ENCODE measurements at places on chromosomes 2 and 18.

DNA sequence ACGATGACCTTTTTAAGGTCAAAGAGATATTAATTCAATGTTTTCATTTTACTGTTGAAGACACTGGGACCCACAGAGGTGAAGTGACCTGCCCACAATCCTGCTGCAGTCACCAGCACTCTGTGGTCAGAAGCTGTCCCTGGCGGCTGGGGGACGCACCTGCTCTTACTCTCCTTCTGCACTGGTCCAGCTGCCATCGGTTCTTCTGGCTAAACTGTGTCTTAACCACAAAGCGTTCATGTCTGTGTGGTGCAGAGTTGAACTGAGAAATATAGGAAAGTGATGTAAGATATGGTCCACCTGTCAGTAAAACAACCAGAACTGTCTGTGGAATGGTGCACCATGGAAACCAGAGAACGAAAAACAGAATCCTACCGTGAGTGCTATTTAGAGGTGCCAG, 44.9 kb upstream of the SMIM21 start:
- no peak for DNase-seq

GRCh38 chr18:57516056-57516455, 70.4 kb downstream of the FECH start:
- no peak for DNase-seq

DNA sequence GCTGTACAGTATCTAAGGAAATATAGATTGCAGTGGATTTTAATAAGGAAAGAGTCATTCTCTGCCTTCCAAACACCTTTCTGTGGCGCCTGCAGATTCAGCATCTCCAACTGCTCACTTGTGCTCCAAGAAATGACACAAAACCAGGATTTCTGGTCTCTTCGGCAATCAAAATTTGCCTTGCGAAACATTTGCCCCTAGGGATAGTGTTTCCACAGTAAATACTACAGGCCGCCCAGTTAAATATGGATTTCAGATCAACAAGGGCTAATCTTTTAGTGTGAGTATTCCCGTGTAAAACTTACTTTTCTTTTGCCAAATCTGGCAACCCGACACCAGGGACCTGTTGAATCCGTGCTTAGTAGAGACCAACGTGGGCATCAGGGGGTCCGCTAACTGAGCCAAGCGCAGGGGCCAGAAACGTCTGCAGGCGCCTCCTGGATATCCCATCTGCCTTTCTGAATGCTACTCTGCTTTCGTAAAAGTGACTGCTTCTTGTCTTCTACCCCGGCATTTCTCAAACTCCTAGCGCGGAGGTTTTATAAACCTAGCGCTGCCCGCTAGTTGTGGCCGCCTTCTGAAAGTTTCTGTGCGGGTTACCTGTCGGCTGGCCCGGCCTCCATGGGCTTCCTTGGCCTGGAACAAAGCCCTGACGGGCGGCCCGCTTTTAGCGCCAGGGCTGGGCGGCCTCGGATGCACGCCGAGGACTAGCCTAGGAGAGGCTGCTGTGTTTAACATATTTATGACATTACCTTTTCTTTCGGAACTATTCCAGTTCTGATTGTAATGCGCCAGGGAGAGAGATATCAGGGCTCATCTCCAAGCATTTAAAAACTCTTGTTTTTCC, 2.5 kb downstream of the CYP1B1 start:
- DNase-seq, result no peak

- DNase-seq, result no peak
Observed at GRCh38 chr2:144230033-144230432, 289.9 kb downstream of the ZEB2 start.

Measured in activated T-cell treated with anti-CD3 and anti-CD28 coated beads for 24 hours (primary cell).